ENCODE measurements at places on chromosomes 7 and 10. TPM values are rescaled to one million over a fixed set of nuclear protein-coding genes. Genes with fewer than 3 reads are reported as not detected.

ANKRD61 gene
- not detected for total RNA-seq

SLC35B4 gene
- total RNA-seq = 9.4 TPM

TAC1 gene
- total RNA-seq = not detected

ARHGAP21 gene
- 57.0 TPM for total RNA-seq

EIF4H gene
- 280 TPM for total RNA-seq

ICA1 gene
- total RNA-seq = 2.4 TPM

LDB3 gene
- not detected for total RNA-seq

PDE6C gene
- not detected for total RNA-seq

CRHR2 gene
- total RNA-seq = not detected

PODXL gene
- under 0.01 TPM for total RNA-seq

SHH gene
- not detected for total RNA-seq

PPP1R17 gene
- not detected for total RNA-seq

CCM2 gene
- 81.7 TPM for total RNA-seq

HABP2 gene
- total RNA-seq = not detected

CDK6 gene
- 96.3 TPM for total RNA-seq
